ENCODE measurements at places on chromosomes 7 and 10.

GRCh38 chr7:135337506-135337905 is 103.9 kb downstream of the STRA8 start:
- DNase-seq, result no peak

DNA sequence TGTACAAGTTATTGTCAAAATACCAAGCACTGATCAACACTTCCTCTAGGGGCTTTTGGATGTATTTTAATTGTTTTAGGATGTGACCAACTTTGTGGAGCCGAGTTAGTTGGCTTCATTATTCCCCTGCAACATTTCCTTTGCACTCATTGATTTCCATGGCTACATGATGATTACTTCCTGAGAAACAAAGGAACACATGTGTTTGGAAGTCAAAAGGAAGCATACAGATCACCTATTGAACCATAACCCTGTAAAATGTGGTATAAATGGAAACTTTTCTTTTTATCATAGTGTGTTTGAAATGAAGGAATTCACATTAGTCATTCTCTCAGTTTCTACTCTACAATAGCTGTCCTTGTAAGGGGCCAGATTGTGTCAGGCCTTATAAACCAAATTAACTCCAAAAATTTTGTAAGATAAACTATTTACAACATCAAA is 32.2 kb upstream of the EXOC6 start:
- no peak for DNase-seq

GRCh38 chr7:29422829-29423228 is 140.8 kb upstream of the PRR15 start:
- DNase-seq, result no peak

- no peak for DNase-seq
Observed at GRCh38 chr7:149385195-149385950, 75.5 kb downstream of the ZNF777 start.

GRCh38 chr10:74750848-74751274 is 75.5 kb upstream of the KAT6B start:
- no peak for DNase-seq

Data from iPS DF 6.9 (cell line).